Metanephros (tissue), 2 donors: ENCODE measurements at places on chromosomes 3 and 15. TPM values are rescaled to one million over a fixed set of nuclear protein-coding genes. Genes with fewer than 3 reads are reported as not detected.

PRR23C gene
- total RNA-seq, result not detected

KCNH8 gene
- 1.2 TPM for total RNA-seq

TM6SF1 gene
- 12.4 TPM for total RNA-seq

PTPRG gene
- total RNA-seq, result 135 TPM

KLHL18 gene
- total RNA-seq, result 14.6 TPM
